Kidney capillary endothelial cell (primary cell): ENCODE measurements at places on chromosomes 16 and 17.

DNA sequence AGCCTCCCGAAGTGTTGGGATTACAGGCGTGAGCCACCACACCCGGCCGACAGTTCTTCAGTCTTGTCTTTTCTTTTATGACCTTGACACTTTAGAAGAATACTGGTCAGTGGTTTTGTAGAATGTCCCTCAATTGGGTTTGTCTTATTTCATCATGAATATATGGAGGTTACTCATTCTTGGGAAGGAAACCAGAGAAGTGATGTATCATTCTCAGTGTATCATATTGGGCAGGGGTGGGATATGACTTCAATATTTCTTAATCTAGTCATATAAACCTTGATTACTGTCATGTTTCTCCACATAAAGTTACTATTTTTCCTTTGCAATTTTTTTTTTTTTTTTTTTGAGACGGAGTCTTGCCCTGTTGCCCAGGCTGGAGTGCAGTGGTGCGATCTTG is 36.9 kb downstream of the SNTB2 start:
- DNase-seq = peak; percentile 52

- DNase-seq = no peak
Measured at GRCh38 chr16:55706739-55707384, 51.1 kb downstream of the SLC6A2 start.

- peak; percentile 87 for DNase-seq
Measured at GRCh38 chr16:1991948-1992703, 2.4 kb downstream of the SYNGR3 start.

DNA sequence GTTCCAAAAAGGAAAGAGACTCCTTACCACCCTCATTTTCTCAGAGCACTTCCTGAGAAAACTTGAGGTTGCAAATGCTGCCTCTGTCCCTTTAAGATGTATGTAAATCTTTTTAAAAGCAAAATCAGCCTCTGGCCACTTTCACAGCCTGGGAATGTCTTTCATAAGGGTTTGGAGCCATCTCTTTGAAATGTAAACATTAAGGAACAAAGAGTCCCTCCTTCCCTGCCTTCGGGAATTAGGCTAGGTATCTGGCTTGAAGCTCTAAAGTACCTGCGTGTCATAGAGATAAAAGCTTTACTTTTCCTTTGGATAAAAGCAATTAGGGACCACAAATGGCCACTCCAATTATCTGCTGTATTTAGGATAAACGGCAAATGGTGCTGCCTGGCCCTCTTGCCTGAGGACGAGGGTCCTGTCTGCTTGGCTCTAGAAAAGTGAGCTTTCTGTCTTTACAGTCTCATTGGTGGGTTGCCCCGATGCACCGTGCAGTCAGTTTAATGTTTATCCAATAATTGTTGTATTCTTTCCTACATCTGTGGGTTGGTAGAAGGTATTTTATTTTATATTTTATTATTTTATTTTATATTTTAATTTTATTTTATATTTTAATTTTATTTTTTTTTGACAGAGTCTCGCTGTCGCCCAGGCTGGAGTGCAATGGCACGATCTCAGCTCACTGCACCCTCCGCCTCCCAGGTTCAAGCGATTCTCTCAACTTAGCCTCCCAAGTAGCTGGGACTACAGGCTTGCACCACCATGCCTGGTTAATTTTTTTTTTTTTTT is 23.9 kb downstream of the NLRC3 start:
- no peak for DNase-seq

DNA sequence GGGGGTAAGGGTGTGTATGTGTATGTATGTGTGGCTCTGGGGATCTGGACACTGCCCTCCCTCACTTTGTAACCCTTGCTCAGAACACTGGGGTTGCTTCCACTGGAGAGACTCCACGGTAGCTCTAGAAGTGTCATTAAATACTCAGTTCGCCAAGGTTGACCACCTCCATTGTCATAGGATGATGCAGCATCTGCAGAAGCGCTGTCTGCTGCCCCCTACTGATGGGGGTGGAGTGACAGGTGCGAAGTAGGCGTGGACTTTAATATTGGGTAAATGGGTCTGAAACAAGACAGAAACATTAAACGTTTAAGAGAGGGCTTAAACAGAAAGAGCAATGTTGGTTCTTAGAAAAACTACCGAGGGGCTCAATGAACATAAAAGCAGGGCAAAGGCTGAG is 35.5 kb upstream of the STAC2 start:
- no peak for DNase-seq

DNA sequence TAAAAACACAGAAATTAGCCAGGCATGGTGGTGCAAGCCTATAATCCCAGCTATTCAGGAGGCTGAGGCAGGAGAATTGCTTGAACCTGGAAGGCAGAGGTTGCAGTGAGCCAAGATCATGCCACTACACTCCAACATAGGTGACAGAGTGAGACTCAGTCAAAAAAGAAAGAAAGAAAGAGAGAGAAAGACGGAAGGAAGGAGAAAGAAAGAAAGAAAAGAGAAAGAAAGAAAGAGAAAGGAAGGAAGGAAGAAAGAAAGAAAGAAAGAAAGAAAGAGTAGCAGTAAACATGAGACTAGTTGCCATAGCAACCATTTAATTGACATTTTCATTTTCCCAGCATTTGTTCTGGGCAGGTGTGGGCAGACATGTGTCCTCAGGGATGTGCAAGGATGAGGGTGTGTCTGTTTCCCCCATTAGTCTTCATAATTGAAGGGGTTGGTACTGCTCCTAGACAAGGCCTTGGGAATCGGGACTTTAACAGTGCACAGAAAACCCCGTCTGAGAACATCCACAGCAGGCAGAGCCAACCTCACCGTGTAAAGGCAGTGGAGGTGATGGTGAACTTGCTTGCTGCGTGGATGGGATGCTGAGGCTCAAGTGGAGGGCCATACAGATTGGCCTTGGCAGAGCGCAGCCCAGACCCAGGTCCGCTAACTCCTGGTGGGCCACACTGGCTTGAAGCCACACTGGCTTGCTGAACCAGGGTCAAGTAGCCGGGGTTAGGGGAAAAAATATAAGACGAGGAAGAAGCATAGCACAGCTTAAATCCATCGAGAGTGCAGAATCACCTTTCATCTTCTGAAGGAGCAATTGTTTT is 35.2 kb upstream of the KIFC3 start:
- DNase-seq = no peak
